ENCODE measurements at places on chromosomes 1 and 21.

- no peak for DNase-seq
Measured at GRCh38 chr1:113809670-113810602, 2.3 kb downstream of the RSBN1 start.

DNA sequence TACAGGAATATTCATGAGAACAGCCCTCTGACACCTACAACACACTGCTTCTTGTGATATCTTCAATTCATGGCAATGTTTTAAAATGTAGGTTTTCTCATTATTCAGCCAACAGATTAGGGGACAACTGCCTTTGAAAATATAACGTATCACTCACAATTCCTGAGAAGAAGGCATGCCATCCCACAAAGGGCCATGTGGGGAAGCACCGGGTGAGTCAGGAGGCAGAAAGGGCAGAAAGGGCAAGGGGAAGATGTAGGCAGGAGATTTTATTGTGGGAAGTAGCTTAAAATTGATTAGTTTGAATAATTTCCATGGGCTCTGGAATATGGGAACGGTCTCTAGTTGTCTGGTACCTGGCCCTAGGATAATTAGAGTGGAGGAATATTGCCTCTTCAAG is 165.7 kb downstream of the HHIPL2 start:
- DNase-seq, result no peak

DNA sequence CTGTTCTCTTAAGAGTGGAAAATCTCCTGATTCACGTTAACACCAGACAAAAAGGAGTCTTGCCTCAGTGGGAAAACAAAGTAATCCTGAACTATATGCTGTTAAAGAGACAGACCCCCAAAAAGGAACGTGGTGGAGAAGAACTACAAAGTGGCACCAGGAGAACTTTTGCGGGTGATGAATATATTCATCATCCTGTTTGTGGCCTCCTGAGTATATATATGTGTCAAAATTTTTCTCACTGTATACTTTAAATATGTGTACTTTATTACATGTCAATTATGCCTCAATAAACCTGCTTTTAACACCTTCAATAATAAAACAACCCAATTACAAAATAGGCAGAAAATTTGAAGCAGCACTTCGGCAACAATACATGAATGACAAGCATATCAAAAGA is 31.1 kb downstream of the ZNF644 start:
- DNase-seq, result no peak

DNA sequence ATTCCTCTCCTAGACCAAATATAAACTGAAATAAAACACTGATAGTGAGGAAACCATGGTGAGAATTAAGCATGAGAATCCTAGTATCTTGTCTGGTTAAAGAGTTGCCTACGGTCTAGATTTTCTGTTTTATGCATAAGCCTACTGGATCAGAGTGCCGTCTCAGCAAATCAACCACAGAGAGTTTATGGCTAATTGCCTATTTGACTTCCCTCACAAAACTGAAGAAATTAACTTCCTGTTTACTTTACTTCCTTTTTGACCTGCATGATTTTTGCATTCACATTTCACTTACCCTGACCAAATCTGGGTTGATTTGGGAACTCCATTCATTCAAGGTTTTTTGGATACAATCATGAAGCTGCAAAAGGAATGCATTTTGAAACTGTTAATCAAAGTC is 5.0 kb downstream of the GCLM start:
- peak; percentile 28 for DNase-seq

GRCh38 chr21:34946385-34946840 is 102.7 kb downstream of the RUNX1 start:
- DNase-seq, result no peak

- no peak for DNase-seq
Measured at GRCh38 chr1:160818207-160818937, 22.4 kb downstream of the LY9 start.

- peak; percentile 59 for DNase-seq
Measured at GRCh38 chr1:209607102-209607794, 23.7 kb downstream of the CAMK1G start.

DNA sequence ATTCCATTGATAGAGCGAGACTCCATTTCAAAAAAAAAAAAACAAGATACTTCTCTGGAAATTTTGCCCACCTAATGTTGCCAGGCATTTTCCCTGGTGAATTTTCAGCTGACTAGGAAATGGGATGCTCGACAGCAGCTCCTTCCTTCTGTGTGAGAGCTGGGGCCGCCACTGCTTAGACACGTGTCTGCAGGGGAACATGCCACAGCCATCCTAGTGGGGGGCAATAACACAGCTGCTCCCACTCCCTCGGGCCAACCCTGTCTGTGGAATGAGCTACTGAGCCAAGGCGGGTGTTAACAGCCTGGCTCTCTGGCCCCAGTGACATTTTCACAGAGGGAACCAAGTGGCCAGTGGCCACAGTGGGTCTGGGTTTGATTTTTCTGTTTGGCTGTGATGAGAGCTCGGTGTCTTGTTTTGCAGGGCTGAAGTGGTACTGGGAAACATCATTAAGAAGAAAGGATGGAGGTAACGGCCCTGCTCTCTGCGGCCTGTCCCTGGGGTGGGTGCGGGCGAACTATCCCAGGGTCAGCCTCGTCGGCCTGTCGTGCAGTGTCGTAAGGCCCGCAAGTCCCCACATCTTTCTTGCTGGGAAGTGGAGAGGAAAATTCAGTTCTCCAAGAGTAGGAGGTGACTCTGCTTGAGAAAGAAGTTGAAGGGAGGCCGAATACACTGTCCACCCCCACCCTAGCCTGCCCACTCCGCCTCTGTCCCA is 39.2 kb downstream of the KCNAB2 start:
- DNase-seq, result no peak

GRCh38 chr1:153608742-153609584 is 4.0 kb downstream of the S100A16 start:
- DNase-seq, result no peak

DNA sequence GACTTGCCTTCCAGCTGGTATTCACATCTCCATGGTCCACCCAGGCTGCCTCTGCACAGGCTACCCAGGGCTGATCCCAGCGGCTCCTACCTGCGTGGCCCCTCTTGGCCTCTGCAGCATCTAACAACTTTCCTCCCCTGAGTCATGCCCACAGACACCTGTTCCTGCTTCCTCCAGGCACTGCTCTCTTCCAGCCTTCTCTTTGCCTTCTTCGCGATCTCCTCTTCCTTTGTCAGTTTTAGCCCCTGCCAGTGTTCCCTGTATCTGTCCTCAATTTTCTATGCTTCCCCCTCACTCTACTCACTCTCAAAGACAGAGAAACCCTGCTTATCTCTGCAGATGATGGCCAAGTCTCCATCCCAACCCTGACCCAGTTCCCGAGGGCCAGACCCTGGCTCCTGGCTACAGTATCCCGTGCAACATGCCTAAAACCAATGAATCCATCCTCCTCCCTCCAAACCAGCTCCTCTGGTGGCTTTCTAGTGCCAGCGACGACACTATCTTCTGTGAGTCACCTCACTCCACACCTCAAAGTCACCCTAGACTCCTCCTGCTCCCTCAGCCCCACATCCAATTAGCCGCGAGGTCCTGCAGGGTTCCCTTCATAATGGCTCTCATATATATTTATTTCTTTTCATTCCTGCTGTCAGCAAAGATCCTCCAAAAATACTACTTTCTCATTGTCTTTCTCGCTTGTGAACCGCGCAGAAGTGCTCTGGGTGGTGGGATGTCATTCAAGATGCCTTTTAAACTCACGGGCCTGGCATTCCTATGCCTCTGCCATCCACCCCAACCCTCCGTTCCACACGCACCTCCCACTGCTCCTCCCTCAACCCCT is 259.2 kb downstream of the TOMM20 start:
- DNase-seq, result no peak

GRCh38 chr1:51729824-51730301 is 113.0 kb downstream of the OSBPL9 start:
- DNase-seq, result no peak

- DNase-seq, result no peak
Measured at GRCh38 chr1:248844526-248844925, 6.5 kb downstream of the ZNF672 start.

GRCh38 chr21:43348801-43349261 is 78.1 kb downstream of the SIK1 start:
- DNase-seq, result no peak

GRCh38 chr1:208118841-208119606 is 125.2 kb downstream of the PLXNA2 start:
- no peak for DNase-seq

DNA sequence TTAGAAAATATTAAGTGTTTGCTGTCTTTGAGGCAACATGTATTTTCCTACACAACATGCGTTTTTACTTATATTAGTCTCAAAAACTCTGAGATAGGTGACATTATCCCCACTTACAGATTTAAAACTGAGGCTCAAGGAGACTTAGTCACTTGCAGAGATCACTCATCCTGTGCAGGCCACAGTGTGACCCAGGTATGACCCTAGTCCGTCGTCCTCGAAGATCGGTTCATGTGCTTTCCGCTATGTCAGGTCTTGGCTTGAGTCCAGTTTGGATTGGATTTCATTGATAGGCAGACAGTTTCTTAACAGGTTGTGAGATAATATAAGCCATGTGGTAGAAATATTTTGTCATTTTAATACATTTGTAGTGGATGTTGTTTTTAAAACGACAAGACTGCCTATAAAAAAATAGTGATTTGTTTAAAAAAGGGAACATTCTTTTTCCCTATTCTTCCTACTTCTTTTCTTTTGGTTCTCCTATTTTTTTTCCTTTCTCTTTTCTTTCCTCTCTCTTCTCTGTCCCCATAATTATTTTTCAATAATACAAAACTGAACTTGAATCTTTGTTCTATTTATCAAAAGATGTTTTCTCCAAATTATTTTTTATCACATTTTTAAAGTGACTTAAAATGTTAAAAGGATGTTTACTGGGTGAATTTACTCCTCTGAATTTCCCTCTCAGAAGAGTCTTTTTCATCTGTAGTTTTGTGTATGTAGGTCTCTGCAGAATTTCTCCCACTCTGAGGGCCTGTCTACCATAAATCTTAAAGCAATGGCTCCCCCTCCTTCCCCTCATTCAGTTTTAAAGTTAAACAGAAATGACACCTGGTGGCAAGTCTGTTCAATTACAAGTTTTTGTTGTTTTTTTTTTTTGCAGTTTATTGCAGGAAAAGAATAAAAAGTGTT is 81.8 kb downstream of the PHTF1 start:
- DNase-seq, result peak; percentile 45
